NCI-H1417 treated with DMSO at 0.1 percent for 48 hours (cell line): ENCODE measurements at places on chromosomes 2 and 18.

- no peak for DNase-seq
Observed at GRCh38 chr2:46825939-46826568, 89.6 kb downstream of the MCFD2 start.

- DNase-seq: no peak
Observed at GRCh38 chr2:176856683-176857082, 355.9 kb upstream of the HNRNPA3 start.

DNA sequence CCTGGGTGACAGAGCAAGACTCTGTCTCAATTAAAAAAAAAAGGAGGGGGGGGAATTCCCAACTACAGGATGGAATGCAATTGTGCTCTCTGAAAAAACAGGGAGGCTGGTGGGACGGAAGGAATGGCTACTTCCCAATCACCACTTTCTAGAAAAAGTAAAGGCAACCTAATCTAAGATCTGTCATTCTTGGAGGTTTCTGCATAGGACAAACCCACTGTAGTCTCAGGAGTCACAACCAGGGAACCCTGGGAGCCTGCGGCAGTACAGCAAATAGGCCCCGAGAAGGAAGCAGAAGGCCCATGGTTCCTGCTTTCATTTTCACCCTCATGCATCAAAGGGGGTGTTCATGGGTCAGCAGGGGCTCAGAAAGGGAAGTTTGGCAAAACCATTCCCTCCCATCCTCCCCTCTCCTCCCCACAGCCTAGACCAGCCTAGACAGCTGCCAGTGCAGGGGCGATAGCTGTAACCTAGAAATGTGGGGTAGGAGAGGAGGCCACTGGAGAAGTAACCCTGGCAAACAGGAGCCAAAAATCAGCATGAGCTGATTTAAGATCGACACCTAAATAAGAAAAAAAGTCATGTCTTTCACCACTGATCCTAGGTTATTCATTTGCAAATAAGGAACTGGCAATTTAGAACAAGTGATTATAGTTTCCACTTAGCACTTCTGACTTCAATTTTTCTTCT, 48.0 kb downstream of the TRABD2A start:
- DNase-seq: no peak

DNA sequence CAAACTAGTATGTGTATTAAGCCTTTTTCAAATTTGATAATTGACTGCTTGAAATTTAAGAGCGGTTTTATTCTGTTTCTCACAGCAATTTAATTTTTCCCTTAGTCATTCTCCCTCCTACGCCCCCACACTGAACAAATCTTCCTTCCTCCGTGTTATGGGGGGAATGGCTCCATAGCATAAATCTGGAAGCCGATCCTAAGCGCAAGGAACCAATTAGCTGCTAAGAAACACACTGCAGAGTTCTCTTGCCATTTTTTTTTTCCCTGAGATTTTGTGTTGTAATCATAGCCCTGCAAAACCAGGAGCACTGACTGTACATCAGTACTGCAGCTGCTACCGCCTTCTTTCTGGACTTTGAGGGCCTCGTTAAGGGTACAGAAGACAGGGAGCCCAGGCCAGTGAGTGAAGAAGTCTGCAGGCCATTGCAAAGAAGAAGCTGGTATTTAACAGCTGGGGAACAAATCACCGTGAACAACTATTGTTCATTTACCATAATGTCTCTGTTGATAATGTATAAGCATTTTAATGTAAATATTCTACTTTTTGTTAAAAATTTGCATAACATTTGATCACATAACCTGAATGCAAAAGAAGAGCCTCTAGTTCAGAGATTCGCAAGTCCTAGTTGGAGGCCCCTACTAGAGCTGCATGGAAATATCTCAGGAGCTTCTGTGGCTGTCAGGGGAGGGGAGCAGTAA, 264.0 kb downstream of the LRATD1 start:
- DNase-seq: no peak

DNA sequence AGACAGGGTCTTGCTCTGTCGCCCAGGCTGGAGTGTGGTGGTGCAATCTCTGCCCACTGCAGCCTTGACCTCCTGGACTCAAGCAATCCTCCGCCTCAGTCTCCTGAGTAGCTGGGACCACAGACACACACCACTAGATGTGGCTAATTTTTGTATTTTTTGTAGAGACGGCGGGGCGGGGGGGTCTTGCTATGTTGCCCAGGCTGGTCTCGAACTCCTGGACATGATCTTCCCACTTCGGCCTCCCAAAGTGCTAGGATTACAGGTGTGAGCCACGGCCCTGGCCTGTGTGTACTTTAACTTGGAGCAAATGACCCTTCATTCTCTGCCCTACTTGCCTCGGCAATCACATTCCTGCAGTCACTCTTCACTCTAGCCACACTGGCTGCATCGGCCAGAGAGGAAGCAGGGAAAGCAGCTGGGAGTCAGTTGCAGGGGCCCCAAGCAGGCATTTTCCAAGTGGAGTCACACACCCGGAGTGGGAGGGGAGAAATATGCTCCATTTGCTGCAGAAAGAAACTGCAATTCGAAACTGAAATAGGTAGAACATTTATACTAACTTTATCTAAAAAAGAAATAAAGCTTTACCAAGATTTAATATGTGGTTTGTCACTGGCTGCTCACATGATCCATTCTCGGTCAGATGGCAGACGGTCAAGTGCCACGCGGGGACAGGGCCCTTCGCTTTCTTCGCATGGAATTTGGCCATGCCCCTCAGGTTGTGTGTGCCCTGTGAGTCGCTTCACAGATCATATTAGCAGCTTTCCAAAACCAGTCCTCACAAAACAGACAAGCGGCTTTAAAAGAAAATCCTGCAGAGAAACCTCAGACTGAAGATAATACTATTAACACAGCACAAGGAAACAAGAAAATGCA, 37.1 kb downstream of the FAM161A start:
- no peak for DNase-seq

GRCh38 chr2:176445956-176446355, 176.7 kb downstream of the MTX2 start:
- DNase-seq: no peak

- no peak for DNase-seq
Observed at GRCh38 chr2:43417300-43417699, 178.5 kb downstream of the THADA start.

DNA sequence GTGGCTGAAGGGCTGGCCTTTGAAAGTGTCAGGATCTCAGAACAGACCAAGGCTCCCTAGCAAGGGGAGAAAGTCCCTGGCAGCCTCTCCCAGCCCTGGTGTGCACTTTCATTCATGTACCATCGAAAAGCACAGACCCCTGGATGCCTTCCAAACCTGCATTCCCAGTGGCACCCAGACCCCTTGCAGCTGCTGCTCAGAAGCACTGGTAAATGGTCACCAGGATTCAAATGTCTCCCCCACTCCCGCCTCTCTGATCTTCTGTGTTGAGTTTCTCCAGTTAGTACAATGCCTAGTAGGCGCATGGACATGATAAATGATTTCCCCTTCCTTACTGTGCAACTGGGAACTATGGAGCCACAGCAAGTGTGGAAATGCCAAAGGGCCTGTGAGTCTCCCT, 180.0 kb downstream of the GLI2 start:
- DNase-seq: no peak

- peak; percentile 9 for DNase-seq
Observed at GRCh38 chr2:60641811-60642788, 88.6 kb upstream of the BCL11A start.

DNA sequence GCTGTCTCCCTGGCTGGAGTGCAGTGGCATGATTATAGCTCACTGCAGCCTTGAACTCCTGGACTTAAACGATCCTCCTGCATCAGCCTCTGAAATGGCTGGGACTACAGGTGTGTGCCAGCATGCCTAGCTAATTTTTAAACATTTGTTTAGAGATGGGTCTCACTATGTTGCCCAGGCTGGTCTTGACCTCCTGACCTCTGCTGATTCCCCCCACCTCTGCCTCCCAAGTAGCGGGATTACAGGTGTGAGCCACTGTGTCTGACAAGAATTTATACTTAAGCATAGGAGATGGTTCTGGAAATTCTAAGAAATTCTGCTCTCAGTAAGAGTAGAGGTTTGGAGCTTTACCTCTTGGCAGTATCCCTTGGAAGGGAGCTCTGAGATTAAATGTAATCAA, 18.2 kb downstream of the MTHFD2 start:
- no peak for DNase-seq

DNA sequence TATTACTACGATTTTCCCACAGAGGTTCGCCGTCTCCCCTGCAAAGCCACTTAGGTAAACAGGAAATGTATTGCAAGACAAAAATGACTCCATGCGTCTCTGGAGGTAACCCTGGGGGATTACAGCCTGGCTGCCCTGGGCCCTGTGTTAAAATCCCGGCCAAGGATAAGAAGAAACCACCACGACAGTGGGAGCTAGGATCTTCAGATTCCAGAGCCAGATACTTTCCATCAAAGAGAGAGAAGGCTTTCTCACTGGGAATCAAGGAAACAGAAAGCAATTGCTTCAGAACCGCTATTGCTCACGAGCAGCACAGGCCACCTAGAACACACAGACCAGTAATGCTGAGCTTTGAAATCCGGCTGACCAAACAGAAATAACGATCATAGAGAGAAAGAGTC, 97.9 kb upstream of the ZNF516 start:
- DNase-seq: no peak

GRCh38 chr2:150350500-150350899, 137.0 kb downstream of the RND3 start:
- no peak for DNase-seq

DNA sequence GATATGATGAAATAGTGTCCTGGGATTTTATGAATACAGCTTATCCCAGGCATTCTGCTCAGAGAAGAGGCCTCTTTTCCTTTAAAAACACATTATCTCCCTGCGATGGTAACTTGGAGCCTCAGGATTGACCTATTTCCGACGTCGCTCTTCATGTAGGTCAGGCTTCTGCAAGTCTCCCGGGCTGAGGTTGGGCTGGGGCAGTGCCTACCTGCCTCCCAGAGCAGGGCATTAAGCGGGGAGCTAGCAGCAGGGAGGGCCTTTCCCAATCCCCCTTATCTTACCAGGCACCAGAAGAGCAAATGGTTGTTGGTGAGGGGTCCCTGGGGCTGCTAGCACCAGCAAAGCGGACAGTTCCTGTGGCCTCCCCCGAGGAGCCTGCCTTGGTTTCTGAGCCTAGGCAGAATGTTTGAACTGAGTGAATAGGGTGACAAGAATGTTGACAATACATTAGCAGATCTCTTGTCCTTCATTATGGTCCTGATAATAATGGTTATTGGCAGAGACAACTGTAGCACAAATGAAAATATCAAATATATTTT, 60.2 kb downstream of the TRPM8 start:
- DNase-seq: no peak

- no peak for DNase-seq
Observed at GRCh38 chr2:38648107-38648761, 17.7 kb upstream of the GALM start.

DNA sequence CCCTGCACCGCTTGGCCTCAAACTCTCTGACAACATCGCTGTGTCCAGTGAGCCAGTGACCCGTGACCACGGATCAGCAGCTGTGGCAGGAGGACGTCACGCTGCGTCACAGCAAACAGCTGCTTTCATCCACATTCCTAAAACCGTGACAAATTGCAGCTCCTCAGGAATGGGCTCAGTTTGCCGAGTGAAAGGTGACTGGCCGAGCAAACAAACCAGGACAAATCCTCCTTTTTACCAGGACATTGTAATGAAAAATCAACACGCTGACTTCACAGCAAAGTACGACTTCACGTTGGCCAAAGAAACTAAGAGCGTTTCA, 57.6 kb downstream of the PXDN start:
- no peak for DNase-seq

DNA sequence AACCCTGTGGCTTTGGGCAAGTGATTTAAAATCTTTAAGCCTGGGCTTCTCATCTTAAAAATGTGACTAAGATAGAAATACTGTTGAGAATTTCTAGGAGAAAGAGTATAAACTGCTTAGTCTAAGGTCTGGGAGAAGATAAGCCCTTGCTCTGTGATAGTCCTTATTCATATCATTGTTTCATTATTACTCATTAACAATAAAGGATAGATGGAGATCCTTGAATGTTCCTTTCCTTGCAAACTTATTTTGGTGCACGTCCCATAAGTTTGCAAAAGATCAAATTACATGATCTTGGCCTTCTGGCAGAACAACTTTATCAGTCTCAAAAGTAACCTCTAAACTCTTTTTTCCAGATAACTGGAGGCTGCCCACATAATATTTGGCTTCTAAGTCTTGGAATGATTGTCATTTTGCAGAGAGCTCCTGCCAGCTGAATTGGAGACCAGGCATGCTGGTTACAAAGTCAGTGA, 138.3 kb downstream of the FAM124B start:
- no peak for DNase-seq

GRCh38 chr2:117785740-117786139, 28.8 kb upstream of the DDX18 start:
- no peak for DNase-seq

DNA sequence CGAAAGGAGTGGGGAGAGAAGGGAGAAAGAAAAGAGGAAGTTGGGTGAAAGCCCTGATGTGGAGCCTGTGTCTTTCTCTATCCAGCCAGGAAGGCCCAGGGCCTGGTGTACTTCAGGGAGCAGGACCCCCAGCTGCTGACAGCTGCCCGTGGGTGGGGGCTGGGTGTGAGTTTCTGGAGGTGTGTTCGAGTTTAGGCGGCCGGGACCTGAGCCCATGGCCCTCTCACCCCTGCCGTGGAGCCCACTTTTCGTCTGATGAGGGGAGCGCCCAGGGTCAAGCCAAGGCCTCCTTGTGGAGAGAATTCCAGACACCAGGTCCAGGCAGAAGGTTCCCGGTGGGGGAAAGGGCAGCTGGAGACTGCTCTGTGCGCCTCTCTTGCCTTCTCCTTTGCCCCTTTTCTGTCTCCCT, 2.2 kb downstream of the SIX3 start:
- no peak for DNase-seq

DNA sequence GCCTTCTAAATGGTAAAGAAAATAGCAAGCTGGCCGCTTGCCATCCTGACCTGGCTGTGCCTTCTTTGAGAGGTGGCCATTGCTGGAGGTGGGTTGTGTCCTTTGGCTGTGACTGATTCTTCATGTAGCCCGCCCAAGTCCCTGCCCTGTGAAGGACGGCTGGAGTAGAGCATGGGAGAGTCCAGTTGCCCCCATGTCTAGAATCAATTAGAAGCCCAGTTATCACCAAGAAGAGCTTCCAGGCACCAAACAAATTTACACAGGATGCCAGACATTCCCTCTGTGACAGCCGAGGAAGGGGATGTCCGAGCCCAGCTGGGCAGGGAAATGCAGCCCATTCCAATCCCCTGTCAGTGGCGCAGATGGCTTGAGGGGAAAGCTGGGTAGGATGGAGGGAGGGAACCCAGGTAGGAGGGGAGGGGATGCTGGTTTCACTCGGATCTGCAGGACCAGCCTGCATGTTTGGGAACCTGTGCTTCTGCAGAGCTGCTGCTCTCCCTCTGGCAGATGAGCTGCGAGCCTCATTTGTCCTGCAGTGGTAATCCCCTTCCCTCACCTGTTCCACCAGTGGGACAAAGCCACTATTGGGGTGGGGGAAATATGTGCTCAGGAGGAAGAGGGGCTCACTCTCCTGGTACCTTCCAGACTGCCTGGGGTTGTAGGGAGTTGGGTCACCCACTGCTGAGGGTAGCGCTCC, 25.7 kb upstream of the ASB18 start:
- DNase-seq: no peak
